ENCODE measurements at places on chromosomes 2 and 18. TPM values are rescaled to one million over a fixed set of nuclear protein-coding genes. Genes with fewer than 3 reads are reported as not detected.
A peak's percentile ranks its signal among the peaks of the same experiment; 100 is the strongest.

DNA sequence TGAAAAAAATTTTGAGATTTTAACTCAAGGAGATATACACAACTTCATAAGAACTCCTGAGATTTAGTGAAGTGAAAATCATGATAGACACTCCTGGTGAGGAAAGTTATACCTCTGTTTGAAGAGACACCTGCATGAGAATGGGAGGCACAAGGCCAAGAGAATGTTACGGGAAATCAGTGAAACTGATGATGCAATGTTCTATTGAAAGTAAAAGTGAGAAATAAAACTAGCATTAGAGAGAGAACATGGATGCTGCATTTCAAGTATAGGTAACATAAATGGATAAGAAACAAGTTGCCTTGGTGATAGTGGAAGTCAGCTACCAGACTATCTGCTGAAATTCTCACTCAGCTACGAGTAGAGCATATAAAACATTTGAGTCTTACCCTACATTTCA lies 562.1 kb upstream of the FANCL start:
- H3K4me1 ChIP-seq = no peaks in the 10 kb centered on the region
- no peak overlapping the region for H3K4me3 ChIP-seq
- no peaks in the 10 kb centered on the region for H3K36me3 ChIP-seq
- H3K27me3 ChIP-seq = no peaks in the 10 kb centered on the region

DNA sequence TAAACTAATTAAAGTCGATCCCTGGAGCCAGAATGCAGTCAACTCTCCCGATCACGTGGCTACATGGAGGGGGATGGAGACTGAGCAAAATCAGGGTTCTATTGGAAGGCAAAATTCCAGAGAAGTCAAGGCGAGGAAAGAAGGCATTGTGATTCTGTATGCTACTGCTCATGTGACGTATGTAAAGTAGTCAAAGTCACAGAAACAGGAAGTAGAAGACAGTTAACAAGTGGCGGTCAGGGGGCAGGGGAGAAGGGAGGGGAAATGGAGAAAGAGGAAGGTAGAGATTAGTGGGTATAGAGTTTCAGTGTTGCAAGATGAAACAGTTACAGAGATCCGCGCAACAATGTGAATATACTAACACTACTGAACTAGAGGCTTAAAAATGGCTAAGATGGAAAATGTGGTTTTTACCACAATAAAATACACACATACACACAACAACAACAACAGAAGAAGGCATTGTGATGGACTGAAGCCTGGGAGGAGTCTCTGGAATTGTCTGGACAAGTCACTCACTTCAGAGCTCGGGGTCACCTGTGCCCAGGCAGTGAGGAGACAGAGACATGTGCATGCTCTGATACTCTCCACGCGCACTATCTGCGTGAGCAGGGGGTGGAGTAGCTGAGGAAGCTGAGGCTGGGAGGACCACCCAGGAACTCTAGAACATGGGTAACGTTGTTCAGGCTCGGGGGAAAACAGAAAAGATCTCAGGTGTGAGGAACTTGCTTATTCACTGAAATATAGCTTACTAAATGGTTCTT lies 89.9 kb upstream of the CDCA7 start:
- H3K4me3 ChIP-seq = no peak overlapping the region
- H3K27ac ChIP-seq = no peak overlapping the region
- no peaks in the 10 kb centered on the region for H3K4me1 ChIP-seq

DNA sequence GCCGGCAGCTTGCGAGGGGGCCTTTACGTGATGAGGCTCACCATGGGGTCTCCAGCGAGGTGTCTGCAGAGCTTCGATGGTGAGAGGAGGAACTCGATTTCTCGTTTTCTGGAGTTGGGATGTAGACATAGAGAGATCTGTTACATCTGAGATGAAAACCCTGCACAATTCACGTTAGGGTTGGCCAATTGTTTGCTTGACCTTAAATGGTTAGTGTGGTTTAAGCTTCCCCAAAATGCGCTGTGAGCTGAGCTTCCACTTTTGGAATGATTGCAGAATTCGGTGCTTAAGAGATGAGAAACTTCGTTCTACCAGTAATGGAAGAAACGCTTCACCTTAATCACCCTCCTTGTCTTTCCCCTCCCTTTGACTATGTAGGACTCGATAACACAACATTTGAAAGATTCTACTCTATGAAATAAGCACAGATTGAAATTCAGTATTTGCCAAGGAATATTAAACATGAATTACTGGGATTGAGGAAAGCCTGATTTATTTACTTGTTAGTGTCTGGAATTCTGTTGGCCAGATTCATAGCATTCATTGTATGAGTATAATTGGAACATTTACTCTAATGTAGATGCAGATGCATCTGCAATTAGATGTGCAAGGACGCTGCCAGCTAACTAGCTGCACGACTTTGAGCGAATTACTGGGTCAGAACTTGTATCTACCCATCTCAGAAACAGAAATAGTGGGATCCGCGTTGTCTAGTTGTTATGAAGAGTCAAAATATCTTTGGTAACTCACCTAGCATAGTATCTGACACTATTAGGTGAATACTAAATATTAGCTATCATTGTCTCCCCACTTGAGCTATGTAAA lies 1.6 kb upstream of the KLF7 start:
- H3K27ac ChIP-seq = peak overlapping the region; percentile 99
- H3K4me1 ChIP-seq = no peaks in the 10 kb centered on the region
- H3K27me3 ChIP-seq = no peaks in the 10 kb centered on the region
- peak overlapping the region; percentile 79 for H3K4me3 ChIP-seq
- H3K36me3 ChIP-seq = no peaks in the 10 kb centered on the region
- DNase-seq = no peak

DNA sequence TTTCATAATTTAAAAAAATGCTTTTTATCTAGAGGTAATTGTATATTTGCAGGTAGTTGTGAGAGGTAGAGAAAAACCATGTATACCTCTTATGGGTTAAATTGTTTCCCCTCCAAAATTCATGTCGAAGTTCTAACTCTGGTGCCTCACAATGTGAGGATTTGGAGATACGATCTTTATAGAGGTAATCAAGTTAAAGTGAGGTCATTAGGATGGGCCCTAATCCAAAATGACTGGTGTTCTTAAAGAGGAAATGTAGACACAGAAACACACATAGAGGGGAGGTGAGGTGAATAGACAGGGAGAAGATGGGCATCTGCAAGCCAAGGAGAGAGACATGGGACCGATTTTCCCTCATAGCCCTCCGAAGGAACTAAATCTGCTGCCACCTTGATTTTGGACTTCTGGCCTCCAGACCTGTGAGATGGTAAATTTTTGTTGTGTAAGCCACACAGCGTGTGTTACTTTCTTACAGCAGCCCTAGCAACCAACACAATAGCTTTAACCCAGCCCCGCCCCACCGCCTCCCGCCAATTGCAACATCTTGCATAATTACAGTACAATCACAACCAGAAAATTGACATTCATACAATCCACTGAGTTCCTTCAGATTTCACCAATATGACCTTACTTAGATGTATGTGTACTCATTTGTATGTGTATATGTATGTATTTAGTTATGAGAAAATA lies 208.9 kb downstream of the MIB1 start:
- H3K27me3 ChIP-seq = no peaks in the 10 kb centered on the region
- H3K36me3 ChIP-seq = no peaks in the 10 kb centered on the region
- no peak overlapping the region for H3K4me3 ChIP-seq
- H3K27ac ChIP-seq = no peak overlapping the region
- DNase-seq = peak; percentile 57

RPIA gene
- total RNA-seq = 16.4 TPM

BUB1 gene
- total RNA-seq = 5.8 TPM

CUL3 gene
- total RNA-seq = 75.6 TPM

CREG2 gene
- not detected for total RNA-seq

ACSL3 gene
- total RNA-seq = 52.2 TPM

SLC1A4 gene
- 12.4 TPM for total RNA-seq

CCDC141 gene
- 6.1 TPM for total RNA-seq

SULT1C4 gene
- total RNA-seq = 5.8 TPM

FAM161A gene
- total RNA-seq = 1.5 TPM
